A673 (cell line): ENCODE measurements at places on chromosomes 13 and 19. TPM values are rescaled to one million over a fixed set of nuclear protein-coding genes. Genes with fewer than 3 reads are reported as not detected.

The GAMT gene
- total RNA-seq = 18.8 and 28.5 TPM in 2 replicates

The SCN1B gene
- 2.0 and 2.3 TPM in 2 replicates for total RNA-seq

The PEG3 gene
- total RNA-seq = 282 and 353 TPM in 2 replicates

The PLK5 gene
- not detected in 2 replicates for total RNA-seq
